GDM1 (cell line): ENCODE measurements at places on chromosomes 5 and 9.

- peak; percentile 24 for DNase-seq
Observed at GRCh38 chr5:78964889-78965288, 20.2 kb downstream of the ARSB start.

DNA sequence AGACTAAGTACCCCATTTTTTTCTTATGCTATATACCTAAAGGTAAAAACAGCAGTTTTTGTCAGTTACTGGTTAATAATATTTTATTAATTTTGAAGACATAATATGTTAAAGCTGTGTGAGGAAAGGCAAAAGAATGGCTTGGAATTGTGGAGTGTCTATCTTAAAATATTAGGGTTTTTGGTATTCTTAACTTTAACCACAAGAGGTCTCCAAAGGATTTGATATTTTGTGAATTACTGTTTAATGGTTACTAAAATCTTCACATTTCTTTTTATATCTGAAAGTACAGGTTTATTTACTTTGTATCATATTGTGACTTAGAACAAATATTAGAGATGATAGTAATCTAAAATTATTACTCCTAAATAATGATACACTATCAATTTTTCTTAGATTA is 32.0 kb upstream of the DHFR start:
- DNase-seq = no peak

DNA sequence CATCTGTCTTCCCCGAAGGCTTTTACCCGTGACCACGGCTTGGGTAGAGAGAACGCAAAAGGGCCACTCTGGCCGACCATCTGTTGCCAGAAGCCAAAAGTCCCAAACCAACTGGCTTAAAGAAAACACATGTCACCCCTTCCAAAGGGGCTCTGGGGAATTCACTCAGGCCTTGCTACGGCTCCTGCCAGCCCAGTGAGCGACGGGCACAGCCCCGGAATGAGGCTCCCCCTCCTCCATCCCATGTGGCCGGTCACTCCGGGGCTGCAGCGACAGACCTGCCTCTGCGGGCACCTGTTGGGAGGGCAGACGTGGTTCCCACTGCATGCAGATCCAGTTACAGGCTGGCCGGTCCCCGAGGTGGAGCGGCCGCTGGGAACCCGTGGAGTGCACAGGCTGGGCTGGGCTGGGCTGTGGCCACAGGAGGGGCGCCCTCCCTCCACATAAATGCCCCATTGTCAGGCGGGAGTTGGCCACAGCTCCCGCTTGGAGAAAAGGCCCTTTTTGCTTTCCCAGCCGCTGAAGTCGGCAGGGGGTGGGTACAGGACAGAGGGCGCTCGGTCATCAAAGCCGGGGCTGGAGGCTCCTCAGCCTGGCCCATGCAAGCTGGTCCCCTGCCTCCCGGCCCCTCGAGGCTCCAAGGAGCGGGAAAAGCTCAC is 19.9 kb downstream of the NOTCH1 start:
- no peak for DNase-seq

GRCh38 chr9:111516061-111516465 is 8.9 kb upstream of the ZNF483 start:
- DNase-seq = no peak

DNA sequence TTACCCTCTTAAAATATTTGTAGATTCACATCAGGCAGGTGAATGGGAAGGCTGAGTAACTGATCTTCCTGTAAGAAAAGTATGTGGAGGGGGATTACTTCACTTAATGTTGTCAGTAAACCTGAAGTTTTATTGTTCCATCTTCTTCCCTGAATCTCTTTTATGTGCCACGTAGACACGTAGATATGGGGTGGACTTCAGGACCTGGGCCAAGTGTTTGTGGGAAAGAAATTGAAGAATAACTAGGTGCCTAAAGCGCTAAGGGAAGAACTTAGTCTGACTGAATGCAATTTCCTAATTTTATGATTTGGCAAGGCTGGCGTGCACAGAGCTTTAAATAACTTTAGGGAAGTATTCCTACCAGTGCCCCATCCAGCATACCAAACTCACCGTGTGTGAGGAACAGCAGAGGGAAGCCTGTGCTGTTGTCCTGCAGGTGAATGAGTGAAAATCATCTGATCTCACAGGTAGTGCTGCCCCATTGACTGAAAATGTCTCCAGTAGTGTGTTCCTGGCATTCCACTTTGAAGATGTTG is 323.4 kb downstream of the KDM4C start:
- no peak for DNase-seq

- DNase-seq = no peak
Observed at GRCh38 chr5:2138896-2139295, 256.2 kb upstream of the IRX4 start.

- no peak for DNase-seq
Observed at GRCh38 chr9:22389271-22389670, 57.4 kb upstream of the DMRTA1 start.

DNA sequence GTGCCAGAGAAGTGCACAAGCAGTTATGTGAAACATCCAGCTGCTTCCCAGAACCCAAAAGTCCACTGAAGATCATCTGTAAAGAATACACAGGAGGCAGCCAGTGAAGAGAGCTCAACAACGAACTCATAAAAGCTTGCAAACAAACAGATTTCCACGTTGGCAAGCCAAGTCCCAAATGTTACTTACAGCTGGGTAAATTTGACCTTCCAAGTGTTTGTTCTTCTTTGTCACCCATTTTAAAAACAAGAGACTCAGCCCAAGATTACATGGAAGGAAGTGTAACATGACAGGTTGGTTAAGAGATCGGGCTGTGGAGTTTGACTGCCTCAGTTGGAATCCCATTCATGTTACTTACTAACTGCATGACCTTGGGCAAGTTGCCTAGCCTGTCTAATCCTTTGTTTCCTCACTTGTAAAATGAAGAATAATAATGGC is 174.9 kb upstream of the PAPPA start:
- no peak for DNase-seq

- DNase-seq = no peak
Observed at GRCh38 chr5:18967637-18968036, 1020.4 kb downstream of the CDH18 start.

DNA sequence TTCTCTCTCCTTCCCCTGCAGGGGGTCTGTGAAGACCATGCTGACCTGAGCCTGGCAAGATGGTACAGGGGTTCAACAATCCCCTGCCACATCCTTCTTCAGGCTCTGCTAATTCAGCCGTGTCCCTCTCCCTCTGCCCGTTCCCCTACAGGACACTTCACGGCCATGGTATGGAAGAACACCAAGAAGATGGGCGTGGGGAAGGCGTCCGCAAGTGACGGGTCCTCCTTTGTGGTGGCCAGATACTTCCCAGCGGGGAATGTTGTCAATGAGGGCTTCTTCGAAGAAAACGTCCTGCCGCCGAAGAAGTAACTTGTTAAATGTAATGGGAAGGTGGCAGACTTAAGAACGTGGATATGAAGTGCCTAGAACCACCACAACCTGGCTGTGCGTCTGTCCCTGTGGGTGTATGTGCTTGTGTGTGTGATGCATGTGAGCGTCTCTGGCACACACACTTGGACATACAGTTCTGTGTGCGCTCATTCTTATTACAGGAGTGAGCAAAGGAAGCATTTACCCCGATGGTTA is 6.9 kb upstream of the CCIN start:
- DNase-seq = no peak

GRCh38 chr9:95669253-95669652 is 152.5 kb upstream of the PTCH1 start:
- no peak for DNase-seq

DNA sequence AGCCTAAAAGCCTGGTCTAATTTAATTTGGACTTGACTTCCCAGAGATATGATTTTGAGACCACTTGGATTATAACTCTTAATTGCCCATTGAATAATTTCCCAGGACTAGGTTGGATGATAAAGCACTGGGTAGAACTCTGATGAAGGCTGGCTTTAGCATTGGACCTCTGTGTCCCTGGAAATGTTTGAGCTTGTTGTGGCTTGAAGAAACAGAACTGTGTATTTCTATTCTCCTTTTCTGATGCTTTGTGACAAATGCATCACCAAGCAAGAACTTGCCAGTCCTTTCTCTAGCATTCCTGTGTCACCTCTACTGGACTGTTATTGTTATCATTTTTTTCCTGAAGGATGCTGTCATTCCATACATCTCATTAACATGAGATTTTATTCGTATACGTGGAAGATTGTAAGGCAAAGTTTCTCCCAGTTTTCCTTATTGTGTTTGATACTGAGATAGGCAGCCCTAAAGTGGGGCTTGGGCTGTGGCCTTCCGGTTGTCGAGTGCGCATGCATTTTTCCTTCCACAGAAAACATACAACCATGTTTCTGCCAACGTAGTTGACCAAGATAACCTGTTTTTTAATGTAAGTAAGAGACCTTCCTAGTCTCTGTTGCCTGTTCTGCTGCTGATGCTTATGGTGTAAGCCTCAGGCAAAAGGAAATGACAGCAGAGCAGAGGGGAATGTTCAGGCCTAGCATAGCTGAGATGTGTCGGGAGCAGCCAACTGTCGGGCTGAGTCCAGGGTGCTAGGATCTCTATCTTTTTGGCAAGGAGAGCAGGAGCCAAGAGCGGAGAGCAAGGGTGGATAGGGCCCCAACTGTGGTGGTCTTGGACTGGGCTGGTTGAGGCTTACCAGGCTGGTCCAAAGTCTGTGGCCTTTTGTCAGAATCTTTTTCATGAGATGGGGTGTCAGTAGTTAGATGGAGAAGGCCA is 2.3 kb downstream of the NTRK2 start:
- DNase-seq = no peak
